NCI-H82 (cell line): ENCODE measurements at places on chromosomes 11 and 22.

DNA sequence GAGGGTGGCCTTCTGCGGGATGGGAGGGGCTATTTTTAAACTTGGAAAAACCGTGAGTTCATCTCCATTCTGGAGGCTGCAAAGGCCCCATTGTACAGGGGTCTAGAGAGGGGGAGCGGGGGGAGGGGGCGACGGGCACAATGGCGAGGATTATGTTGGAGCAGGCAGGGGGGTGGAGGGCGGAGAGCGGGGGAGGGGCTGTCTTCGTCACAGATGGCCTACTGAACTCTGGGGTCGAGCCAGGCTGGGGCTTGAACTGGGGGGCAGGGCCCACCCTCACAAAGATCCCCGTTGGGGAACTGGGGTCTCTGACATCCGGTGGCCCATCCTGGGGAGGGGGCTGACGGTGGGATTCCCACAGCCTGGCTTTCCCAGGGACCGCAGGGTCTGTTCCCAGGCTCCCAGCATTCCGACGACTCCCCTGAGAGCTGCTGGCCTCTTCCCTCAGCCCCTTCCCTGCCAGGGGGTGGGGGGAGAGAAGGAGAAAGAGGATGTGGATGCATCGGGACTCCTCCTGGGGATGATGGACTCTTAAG is 3.4 kb upstream of the MCAM start:
- peak; percentile 75 for DNase-seq

- no peak for DNase-seq
Measured at GRCh38 chr22:35310556-35311550, 11.2 kb downstream of the TOM1 start.

- DNase-seq: no peak
Measured at GRCh38 chr11:80718611-80719291, 1277.9 kb upstream of the TENM4 start.

DNA sequence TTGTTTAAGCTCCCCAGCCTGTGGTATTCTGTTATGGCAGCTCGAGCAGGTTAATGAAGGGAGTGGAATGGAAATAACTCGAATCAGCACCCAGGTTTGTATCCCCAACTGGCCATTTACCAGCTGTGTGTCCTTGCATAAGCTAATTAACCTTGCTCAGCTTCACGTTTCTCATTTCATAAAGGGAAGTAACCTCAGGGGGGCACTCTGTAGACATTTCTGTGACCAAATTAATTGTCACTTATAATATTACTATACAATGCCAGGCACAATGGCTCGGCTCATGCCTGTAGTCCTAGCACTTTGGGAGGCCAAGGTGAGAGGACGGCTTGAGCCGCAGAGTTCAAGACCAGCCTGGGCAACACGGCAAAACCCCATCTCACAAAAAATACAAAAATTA is 13.8 kb downstream of the ADA2 start:
- DNase-seq: peak; percentile 39

GRCh38 chr22:48089601-48090331 is 1327.3 kb downstream of the TBC1D22A start:
- DNase-seq: peak; percentile 32

DNA sequence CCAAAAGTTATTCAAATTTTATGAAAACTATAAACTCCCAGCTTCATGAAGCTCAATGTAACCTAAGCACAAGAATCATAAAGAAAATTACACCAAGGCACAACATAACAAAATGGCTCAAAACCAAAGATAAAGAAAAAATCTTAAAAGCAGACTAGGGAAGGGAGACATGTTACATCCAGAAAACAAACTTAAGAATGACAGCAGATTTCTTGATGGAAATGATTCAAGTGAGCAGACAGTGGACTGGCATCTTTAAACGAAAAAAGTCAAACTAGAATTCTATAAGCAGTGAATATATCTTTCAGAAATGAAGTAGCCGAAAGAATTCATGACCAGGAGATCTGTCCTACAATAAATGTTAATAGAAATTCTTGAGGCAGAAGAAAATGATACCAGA is 75.6 kb downstream of the SHANK2 start:
- no peak for DNase-seq

- no peak for DNase-seq
Measured at GRCh38 chr11:115555336-115556090, 51.3 kb upstream of the CADM1 start.

- no peak for DNase-seq
Measured at GRCh38 chr11:86141727-86142126, 72.8 kb upstream of the PICALM start.

DNA sequence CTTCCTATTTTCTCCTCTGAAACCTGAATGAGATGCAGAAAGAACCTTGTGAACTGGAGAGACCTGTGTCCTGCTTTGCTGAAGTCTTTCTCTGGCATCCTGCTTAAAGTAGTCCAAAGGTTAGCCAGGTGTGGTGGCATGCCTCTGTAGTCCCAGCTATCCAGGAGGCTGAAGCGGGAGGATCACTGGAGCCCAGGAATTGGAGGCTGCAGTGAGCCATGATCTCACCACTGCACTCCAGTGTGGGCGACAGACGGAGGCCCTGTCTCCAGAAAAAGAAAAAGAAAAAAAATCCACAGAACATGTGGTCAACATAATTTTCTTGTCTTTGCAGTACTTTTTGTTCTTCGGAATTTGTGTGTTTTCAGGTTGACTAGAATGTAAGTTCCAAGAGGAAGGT is 2.3 kb upstream of the KREMEN1 start:
- DNase-seq: no peak

GRCh38 chr11:132538642-132539041 is 993.7 kb downstream of the OPCML start:
- no peak for DNase-seq

- DNase-seq: no peak
Measured at GRCh38 chr22:22151308-22151707, 93.3 kb upstream of the VPREB1 start.

GRCh38 chr11:110710628-110711381 is 1.4 kb downstream of the ARHGAP20 start:
- peak; percentile 61 for DNase-seq
